Left forelimb (tissue), 1 donor: ENCODE measurements at places on chromosomes 6 and 20.

DNA sequence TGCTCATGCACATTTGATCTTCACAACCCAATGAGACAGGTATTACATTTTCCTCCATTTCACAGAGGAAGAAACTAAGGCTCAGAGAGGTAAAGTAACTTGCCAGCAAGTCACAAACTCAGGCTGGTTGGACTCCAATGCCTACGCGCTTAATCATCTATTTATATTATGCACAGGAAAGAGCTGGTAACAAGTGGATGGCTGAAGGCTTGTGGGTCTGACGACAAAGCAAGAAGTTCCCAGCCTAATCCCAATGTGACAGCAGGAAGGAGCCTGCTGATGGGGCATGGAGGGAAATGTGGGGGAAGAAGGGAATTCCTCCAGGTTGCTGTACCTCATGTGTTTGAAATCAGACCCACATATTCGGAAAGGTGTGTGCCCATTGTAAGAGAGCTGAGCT is 3.9 kb downstream of the CDH22 start:
- no peak for DNase-seq

DNA sequence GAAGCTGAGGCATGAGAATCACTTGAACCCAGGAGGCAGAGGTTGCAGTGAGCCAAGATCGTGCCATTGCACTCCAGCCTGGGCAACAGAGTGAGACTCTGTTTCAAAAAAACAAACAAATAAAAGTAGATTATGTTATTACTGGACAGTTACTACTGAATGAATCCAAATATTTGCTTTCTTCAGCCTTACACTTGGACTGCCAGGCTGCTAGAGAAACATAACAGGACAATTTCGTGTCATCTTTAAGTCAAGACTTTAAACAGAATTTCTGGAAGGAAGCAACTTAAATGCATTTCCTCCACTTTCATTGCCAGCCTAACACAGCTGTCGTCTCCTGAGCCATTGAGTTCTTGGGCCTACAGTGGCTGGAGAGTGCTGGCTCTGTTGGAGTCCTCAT is 42.0 kb upstream of the PRIM2 start:
- DNase-seq, result no peak

- peak; percentile 89 for DNase-seq
Observed at GRCh38 chr6:152380993-152381898, 255.9 kb downstream of the SYNE1 start.

- DNase-seq, result no peak
Observed at GRCh38 chr6:135314543-135314942, 133.4 kb downstream of the MYB start.

- no peak for DNase-seq
Observed at GRCh38 chr6:100228437-100228833, 234.4 kb upstream of the MCHR2 start.

DNA sequence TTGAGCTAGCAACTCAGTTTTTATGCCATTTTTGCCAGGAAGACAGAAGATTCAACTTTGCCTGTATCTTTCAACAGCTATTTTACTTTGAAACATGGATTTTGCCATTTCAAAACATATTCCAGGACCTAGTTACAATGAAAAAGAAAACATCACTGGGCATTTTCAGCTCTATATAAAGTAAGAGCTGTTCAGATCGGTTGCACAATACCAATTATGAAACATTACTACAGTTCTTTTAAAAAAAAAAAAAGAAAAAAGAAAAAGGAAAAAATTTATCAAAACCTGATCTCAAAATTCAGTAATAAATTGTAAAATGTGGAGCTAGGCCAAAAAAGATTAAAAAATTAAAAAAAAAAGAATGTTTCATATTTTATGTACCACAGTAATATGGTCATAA is 15.6 kb downstream of the BCLAF1 start:
- no peak for DNase-seq

- DNase-seq, result no peak
Observed at GRCh38 chr6:92810913-92811312, 608.4 kb downstream of the EPHA7 start.

DNA sequence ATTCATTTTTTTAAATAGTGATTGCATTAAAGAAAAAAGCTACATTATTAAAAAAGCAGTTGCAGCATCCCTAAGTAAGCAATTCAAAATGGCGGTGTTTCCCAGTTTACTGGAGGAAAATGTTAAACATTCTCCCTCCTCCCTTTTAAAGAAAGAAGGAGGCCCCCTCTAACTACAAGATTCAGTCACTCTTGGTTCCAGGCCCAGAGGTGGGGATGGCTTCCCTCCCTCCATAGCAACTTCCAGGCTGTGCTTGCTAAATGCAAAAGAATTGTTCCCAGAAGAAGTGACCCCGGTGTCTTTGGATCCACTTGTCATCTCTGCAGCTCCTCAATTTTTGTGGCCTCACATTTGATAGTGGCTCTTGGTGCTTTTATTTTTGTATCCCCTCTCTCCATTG is 165.9 kb downstream of the SOBP start:
- no peak for DNase-seq

GRCh38 chr6:134519465-134519864 is 201.6 kb upstream of the SGK1 start:
- DNase-seq, result no peak

GRCh38 chr6:19830171-19830570 is 7.0 kb upstream of the ID4 start:
- DNase-seq, result no peak

- no peak for DNase-seq
Observed at GRCh38 chr20:49119988-49120387, 68.1 kb downstream of the STAU1 start.

GRCh38 chr20:48459722-48460395 is 367.9 kb downstream of the PREX1 start:
- no peak for DNase-seq

- DNase-seq, result no peak
Observed at GRCh38 chr20:48763216-48763914, 64.4 kb downstream of the PREX1 start.

DNA sequence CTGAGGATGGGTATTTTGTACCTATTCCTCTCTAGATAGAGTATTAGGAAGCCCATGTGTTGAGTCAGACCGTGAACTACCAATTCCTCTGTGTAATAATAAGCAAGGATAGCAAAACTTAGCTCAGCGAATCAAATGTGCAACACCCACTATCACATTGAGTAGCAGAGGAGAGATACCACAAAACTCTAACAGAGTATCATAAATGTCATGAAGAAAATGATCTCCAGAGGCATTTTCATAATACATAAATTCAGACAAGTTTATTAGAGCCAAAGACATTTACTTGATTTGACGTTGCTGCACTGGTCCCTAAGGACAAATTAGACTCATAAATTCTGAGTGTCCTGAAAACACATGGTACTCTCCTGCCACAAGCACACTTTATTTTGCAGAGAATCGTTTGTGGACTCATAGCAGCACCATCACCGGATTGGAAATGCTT is 245.2 kb downstream of the HAO1 start:
- DNase-seq, result no peak

- DNase-seq, result no peak
Observed at GRCh38 chr6:101543796-101544195, 150.3 kb downstream of the GRIK2 start.

GRCh38 chr6:106745197-106745770 is 115.9 kb downstream of the QRSL1 start:
- DNase-seq, result no peak

DNA sequence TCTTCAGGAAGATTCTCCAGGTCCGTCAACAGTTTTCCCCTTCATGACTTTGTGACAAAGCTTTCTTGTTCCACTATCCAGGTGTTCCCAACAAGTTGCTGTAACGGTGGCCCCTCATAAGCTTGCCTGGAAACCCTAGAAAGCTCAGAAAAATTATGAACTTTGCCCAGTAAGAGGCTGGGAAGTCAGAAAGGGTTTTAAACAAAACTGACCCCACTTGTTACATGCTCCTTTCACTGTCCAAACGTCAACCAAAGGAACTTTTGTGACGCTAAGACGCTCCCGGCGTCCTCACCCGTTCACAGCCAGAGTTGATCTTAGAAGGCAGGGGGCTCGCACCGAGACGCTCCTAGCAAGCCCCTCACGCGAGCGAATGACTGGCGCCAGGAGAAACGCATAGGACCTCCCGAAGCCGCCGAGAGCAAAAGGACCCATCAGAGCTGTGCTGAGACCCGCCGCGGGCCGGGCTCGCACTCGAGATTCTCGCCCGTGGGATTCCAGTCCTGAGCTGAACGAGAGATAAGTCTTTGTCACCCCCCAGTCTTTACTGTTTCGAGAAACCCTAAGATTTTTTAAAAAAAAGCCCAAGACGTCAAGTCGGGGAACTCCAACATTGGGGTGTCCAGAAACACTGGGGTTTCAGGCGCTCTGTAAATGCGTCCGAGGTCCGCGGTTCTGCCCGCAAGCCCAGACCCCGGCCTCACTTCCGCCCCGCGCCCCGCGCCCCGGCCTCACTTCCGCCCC is 544 bp upstream of the ACAT2 start:
- no peak for DNase-seq

DNA sequence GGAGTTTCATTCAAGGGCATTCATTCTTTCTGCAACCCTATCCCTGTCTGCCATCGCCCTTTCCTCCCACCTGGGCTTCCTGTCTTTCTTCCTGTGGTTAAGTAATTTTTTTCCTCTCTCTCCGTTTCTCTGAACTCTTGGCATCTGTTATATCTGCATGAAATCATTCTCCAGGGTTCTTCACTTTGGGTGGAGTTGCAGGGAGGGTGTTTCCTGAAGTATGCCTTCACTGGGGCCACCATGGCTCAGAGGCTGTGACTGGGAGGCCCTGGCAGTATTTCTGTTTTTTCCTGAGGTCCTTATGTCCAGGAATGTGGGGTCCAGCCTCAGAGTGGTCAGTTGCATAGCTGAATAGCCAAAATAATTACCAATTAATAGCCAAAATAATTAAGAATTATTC is 137.2 kb downstream of the SLC35F1 start:
- no peak for DNase-seq

GRCh38 chr6:40466986-40467539 is 120.1 kb downstream of the LRFN2 start:
- no peak for DNase-seq

DNA sequence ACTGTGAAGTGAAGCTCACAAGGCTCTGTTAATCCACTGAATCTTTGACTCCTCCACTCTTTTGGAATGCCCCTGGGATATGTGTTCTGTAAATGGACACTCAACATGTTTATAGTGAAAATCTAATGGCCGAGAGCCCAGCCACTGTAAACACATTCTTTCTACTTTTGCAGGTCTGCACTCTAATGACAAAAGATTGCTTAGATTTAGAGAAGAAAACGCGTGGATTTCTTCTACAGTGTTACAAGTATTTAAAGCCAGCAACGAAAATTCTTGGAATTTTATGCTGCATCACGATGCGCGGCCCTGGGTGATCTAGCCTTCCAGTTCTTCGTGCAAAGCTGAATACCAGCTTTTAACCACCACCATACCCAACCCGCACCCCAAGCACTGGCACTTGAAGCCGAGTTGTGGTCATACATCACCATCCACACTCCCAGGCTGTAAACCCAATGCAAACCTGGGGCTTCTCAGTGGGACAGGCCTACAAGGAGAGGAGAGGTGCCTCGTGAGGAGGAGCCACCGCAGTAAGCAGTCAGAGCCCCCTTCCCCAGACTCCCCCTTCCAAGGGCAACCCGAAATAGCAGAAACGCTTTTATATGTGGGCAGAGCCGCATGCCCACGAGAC is 3.7 kb upstream of the FOXO3 start:
- DNase-seq, result no peak

- no peak for DNase-seq
Observed at GRCh38 chr6:113875470-113875869, 18.3 kb downstream of the MARCKS start.

DNA sequence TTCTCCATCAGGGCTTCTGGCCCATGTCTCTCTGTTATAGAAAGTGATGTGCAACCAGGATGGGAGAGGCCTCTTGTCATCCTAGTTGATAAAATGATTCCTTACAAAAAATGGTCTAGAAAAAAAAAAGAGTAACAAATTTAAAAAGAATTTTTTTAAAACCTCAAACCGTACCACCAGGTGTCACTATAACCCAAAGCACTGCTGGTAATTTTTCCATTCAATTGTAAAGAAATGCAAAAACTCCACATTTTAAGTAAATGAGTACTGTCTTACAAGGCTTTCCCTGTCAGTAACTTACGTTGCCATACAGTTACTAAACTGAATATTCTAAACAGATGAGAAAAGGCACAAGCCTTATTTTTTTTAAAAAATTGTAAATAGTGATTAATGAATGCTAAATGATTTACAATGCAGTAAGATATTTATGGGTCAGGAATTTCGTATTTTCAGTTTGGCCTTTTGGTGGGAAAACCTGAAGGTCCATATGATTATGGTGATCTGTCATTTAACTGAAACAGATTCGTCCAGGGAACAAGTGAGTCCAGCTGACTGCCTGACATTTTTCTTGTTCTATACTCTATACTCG is 95.4 kb downstream of the OGFRL1 start:
- no peak for DNase-seq

DNA sequence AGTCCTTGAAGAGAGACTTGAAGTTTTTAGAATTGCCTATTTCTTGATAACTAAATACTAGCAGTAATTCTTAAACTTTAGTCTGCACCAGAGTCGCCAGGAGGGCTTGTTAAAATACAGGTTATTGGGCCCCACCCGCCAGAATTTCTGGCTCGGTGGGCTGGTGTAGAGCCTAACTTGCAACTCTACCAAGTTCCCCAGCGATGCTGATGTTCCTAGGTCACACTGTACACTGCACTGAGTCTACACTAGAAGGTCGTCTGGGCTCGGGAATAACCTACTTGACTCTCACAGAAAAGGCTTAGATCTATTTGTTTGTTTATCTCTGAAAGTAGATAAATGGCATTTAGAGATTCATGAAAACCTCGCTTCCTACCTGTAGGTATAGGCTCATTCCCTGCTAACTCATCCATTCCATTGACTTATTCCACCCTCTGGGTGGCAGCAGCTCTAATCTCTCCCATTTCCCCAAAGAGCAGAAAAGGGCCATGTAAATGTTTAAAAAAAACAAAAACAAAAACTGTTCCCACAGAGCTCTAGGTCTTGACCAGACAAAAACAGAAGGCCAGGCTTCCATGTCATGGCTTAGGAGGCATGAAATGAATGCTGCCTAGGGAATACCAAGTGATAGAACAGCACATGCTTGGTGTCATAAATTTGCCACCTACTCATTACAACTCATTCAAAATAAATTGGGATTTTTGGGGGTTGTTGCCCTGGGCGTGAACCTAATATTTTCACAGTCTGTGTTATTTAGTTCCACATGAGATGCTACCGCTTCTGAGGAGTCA is 292.1 kb downstream of the ADGB start:
- no peak for DNase-seq

DNA sequence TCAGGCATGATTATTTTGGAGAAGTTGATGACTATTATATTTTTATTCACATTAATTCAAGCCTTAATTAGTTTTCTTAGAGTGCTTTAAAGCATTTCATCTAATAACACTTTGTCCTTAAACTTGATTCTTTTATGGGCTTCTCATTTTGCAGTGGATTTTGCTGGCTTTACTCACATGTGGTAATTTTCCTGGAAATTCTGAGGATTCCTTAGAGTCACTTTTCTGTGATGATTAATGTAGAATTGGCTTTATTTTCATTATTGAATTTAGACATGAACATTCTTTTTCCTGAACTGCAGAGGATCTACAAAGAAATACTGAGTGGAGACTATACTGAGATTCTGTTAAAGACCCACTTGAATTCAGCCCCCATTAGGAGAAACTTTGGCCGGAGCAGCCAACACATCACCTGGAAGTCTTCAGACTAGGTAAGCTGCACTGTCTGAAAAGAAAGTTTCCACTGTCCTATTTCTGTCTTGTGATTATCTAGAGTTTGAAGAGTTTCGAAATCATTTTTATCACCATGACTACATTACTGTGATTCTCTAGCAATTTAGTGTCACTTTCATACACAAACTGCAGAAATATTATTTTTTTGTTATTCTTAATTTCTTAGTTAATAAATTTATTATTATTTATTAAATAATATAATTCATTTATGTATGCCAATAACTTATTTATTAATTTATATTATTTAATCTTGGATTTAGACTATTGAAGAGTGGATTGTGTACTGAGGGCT is 1.9 kb downstream of the RFPL4B start:
- DNase-seq, result no peak
